ENCODE measurements at places on chromosomes 13 and 19. TPM values are rescaled to one million over a fixed set of nuclear protein-coding genes. Genes with fewer than 3 reads are reported as not detected.

GRCh38 chr13:53507741-53508140, 479.1 kb downstream of the OLFM4 start:
- no peaks in the 10 kb centered on the region for H3K27me3 ChIP-seq
- DNase-seq = no peak
- no peaks in the 10 kb centered on the region for H3K36me3 ChIP-seq
- no peak overlapping the region for H3K27ac ChIP-seq
- H3K4me1 ChIP-seq = no peaks in the 10 kb centered on the region

DNA sequence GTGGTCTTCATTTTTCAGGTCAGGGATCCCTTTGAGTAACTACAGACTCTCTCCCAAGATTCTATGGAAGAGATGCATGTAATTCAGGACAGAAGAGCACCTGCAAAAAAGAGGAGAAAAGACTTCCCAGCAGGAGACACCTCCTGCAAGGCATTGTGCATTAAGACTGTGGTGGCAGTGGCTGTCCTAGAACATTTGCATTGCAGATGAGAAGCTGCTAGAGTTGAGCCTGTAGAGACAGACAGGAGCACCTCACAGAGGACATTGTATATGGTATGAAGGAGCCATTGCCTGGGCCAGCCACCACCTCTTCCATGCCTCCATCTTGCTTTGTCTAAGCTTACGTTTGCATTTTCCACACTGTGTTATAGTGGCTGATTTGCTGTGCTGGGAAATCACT, 11.2 kb upstream of the MYO16 start:
- DNase-seq = no peak
- no peaks in the 10 kb centered on the region for H3K36me3 ChIP-seq
- no peaks in the 10 kb centered on the region for H3K4me1 ChIP-seq
- no peak overlapping the region for H3K4me3 ChIP-seq

GRCh38 chr13:73497430-73497829, 438.6 kb downstream of the KLF5 start:
- H3K4me3 ChIP-seq = no peak overlapping the region
- H3K36me3 ChIP-seq = no peaks in the 10 kb centered on the region
- no peaks in the 10 kb centered on the region for H3K27me3 ChIP-seq
- H3K4me1 ChIP-seq = no peaks in the 10 kb centered on the region
- H3K27ac ChIP-seq = no peak overlapping the region
- DNase-seq = no peak

DNA sequence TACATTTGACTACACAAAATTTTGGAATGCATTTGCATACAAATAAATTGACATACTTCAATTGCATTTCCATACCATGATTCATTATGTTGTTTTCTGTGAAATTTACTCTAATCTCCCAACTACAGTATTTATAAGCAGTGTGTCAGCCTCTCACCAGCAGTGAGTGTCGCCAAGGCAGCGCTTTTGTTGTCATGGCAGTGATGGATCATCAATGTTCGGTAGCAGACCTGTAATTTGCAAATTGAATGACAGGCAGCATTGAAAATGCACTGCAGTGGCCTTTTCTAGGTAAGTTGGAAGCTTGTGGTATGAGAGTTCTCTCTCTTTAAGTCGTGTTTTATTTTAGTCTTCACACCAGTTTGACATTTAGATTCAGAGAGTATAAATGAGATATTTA, 534.1 kb downstream of the PCDH17 start:
- no peak for DNase-seq
- no peak overlapping the region for H3K4me3 ChIP-seq
- no peaks in the 10 kb centered on the region for H3K4me1 ChIP-seq
- H3K27me3 ChIP-seq = no peaks in the 10 kb centered on the region
- H3K27ac ChIP-seq = no peak overlapping the region
- H3K36me3 ChIP-seq = no peaks in the 10 kb centered on the region

DNA sequence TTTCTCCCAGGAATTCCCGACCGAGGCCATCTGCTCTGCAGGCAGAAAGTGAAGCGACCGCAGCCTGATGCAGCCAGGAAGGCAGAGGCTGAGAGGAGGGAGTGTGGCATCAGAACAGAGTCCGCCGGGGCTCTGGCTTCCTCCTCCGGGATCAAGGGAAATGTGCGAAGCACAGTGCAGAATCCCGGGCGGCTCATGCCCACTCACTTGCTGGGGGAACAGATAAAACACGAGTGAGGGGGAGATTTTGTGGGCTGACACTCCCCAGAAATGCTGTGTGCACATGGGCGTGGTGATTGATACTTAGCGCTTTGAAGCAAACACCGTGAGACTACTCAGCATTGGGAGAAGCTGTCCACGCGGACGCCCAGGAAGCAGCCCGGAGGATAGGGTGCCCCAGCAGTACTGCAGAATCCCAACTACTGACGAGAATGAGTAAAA, 75.3 kb upstream of the POMP start:
- no peaks in the 10 kb centered on the region for H3K36me3 ChIP-seq
- no peak for DNase-seq
- H3K27ac ChIP-seq = no peak overlapping the region

DNA sequence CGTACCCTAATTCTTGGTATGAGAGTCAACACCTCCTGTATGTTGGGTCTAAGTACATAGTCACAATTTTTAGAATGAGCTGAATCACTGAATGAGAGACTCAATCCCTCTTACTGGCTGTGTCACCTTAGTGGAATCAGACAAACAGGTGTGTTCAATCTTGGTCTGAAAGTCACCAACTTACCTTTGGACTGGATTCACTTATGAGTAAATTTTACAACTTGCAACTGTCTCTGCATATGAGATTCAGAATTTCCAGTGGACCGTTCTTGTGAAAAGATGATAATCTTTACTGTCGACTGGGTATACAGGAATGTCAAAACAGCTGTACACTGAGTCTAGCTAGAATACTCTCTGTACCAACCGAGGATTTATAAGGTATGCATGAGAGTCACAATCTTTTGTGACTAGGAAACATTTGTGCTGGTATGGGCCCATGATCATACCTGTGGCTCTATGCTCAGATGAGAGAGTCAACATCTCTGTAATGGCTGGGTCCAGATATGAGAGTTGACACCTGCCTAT, 5.9 kb upstream of the ZNF91 start:
- no peaks in the 10 kb centered on the region for H3K36me3 ChIP-seq
- H3K4me1 ChIP-seq = no peaks in the 10 kb centered on the region
- no peak overlapping the region for H3K4me3 ChIP-seq
- H3K27ac ChIP-seq = no peak overlapping the region

DNA sequence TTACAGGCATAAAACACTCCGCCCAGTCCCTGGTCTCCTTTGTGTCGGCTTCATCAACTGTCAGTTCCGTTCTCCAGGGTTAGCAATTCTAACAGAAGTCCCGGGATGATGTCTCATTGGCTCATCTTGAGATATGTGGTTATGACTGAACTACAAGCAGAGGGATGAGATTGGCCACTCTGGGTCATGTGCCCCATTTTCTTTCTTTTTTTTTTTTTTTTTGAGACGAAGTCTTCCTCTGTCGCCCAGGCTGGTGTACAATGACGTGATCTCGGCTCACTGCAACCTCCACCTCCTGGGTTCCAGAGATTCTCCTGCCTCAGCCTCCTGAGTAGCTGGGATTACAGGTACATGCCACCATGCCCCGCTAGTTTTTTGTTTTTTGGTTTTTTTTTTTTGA, 95.4 kb upstream of the MRI1 start:
- no peak overlapping the region for H3K4me3 ChIP-seq
- no peaks in the 10 kb centered on the region for H3K4me1 ChIP-seq
- no peak overlapping the region for H3K27ac ChIP-seq
- peaks cover 11% of the 10 kb centered on the region for H3K27me3 ChIP-seq

- no peak overlapping the region for H3K4me3 ChIP-seq
- no peaks in the 10 kb centered on the region for H3K4me1 ChIP-seq
- no peaks in the 10 kb centered on the region for H3K36me3 ChIP-seq
- H3K27me3 ChIP-seq = no peaks in the 10 kb centered on the region
- DNase-seq = no peak
- no peak overlapping the region for H3K27ac ChIP-seq
Observed at GRCh38 chr13:86298725-86299124, 499.5 kb upstream of the SLITRK6 start.

GRCh38 chr13:112103961-112104880, 37.3 kb downstream of the SOX1 start:
- no peaks in the 10 kb centered on the region for H3K4me1 ChIP-seq
- H3K36me3 ChIP-seq = no peaks in the 10 kb centered on the region

DNA sequence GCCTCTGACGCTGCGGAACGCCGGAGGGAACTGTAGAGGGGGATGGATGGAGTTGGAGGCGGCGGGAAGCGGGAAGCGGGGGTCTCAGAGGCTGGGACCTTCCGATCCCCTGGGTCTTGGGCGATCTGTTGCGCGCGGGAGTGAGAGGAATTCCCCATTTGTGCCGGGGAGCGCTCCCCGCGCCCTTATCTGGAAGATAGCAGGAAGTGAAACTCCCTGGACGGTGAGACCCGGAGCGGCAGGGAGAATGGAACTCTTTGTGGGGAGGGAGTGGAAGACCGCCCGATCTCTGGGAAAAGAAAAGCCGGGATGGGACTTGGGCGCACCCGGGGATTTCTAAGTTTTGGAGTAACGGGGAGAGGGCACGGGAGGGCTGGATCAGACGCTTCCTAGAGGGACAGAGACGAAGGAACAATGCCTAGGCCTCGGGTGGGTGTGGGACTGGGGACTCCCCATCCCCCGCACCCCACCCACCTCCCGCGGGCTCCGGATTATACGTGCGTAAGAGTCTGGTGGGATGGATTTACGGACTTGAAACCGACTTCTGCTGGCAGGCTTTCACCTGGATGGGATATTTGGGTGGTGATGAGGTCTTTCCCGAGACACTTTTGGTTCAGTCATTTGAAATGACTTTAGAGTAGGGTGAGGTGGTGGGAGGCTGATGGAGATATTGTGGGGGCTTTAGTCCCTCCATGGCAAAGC, 495 bp downstream of the LSR start:
- H3K36me3 ChIP-seq = no peaks in the 10 kb centered on the region
- no peaks in the 10 kb centered on the region for H3K4me1 ChIP-seq
- DNase-seq = no peak

- H3K4me1 ChIP-seq = no peaks in the 10 kb centered on the region
- H3K27ac ChIP-seq = no peak overlapping the region
- no peaks in the 10 kb centered on the region for H3K27me3 ChIP-seq
- no peak for DNase-seq
- H3K36me3 ChIP-seq = no peaks in the 10 kb centered on the region
Observed at GRCh38 chr13:81058211-81058915, 717.4 kb upstream of the SPRY2 start.

DNA sequence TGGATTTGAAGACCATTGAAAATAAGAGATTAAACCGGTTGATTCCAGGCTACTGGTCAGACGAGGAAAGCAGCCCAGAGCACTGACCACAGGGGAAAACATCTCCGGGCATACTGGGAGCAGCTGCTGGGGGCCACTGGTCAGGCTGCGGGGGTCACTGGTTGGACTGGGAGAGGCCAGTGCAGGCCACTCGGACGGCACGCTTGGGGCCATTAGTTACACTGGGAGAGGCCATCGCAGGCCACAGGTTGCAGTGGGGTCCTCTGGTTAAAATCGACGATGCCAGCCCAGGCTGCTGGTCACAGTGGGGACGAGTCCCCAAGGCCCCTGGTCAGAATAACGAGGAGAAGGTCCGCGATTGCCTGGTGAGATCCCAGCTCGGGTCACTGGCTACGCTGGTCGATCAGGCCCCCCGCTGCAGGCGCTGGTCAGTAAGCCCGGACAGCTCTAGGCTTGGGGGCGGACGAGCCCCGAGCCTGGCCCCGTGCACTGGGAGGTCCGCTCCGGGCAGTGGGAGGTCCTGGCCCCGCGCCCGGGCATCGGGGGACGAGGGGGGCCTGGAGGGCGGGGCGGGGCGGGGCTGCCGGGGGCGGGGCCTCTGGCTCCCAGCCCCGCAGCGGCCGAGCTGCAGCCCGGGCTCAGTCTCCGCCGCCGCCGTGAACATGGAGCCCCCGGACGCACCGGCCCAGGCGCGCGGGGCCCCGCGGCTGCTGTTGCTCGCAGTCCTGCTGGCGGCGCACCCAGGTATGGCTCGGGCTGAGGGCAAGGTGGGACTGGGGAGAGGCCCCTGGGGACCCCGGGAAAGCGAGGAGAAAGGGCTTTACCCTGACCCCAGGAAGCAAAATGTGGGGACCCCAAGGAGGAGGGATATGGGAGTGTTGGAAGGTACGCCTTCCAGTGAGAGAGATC, at the start of gene BCAM:
Gene BCAM, plus strand, starts transcription at position 641 of the 909 bp plus-strand sequence. Its CDS starts 22 bp downstream, at position 663.
- DNase-seq = peak; percentile 89
- no peaks in the 10 kb centered on the region for H3K27me3 ChIP-seq
- H3K4me3 ChIP-seq = peak within 1 kb of the TSS; percentile 76
- H3K36me3 ChIP-seq = peaks cover 32% of the 10 kb centered on the region
- H3K27ac ChIP-seq = peak within 1 kb of the TSS; percentile 82
- H3K4me1 ChIP-seq = peaks cover 34% of the 10 kb centered on the region

- peaks cover 26% of the 10 kb centered on the region for H3K27me3 ChIP-seq
- H3K4me3 ChIP-seq = no peak within 1 kb of the TSS
- DNase-seq = no peak
- no peak within 1 kb of the TSS for H3K27ac ChIP-seq
- H3K4me1 ChIP-seq = peaks cover 7% of the 10 kb centered on the region
Observed at GRCh38 chr19:17687857-17688784, at the start of gene UNC13A. Gene UNC13A, minus strand, starts transcription at chr19:17688354. Its CDS starts 155 bp downstream, at chr19:17688199.

GRCh38 chr19:44640518-44640917, 3.2 kb upstream of the PVR start:
- peaks cover 1% of the 10 kb centered on the region for H3K36me3 ChIP-seq
- no peak overlapping the region for H3K4me3 ChIP-seq
- H3K27ac ChIP-seq = no peak overlapping the region

DNA sequence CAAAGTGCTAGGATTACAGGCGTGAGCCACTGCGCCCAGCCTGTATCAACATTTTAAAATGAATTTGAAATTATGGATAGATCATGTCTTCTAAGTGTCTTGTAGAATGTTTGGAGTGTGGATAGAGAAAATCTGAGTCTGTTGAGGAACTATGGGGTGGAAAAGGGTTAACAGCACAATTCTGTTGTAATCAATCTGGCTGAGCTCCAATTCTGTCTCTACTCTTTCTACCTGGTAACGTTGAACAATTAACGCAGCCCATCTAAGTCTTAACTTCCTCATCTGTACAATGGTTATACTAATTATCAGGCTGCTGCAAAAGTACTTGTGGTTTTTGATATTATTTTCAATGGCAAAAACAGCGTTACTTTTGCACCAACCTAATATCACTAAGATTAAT, 4.1 kb downstream of the FPR2 start:
- no peaks in the 10 kb centered on the region for H3K4me1 ChIP-seq
- no peaks in the 10 kb centered on the region for H3K36me3 ChIP-seq
- no peak overlapping the region for H3K4me3 ChIP-seq
- DNase-seq = no peak
- no peaks in the 10 kb centered on the region for H3K27me3 ChIP-seq

DNA sequence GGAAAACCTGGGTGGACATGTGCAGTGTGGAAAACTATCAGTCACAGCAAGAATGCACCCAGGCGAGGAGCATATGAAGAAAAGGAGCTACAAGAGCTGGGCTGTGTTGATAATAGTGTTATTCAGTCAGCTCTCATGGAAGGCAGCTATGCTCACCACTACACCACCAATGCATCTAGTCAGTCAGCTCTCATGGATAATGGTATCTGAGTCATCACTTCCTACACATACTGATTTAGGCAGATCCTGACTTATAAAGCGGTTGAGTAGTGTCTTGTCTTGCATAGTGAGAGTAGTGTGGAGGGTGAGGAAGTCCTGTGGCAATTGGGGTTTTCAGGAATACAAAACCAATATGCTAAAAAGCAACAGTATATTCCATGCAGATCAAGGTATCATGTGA, 9.1 kb upstream of the ZNF160 start:
- no peaks in the 10 kb centered on the region for H3K27me3 ChIP-seq
- no peak for DNase-seq
- H3K36me3 ChIP-seq = peaks cover 50% of the 10 kb centered on the region
- H3K27ac ChIP-seq = no peak overlapping the region
- H3K4me3 ChIP-seq = no peak overlapping the region

Gene ZNF540
- total RNA-seq = not detected

Gene MBD3L2
- total RNA-seq = not detected

Gene ZNF468
- total RNA-seq = 37.5 TPM

Gene PRSS57
- total RNA-seq = not detected
